ENCODE measurements at places on chromosomes 11 and 22.

GRCh38 chr11:16195651-16196050 is 160.7 kb downstream of the SOX6 start:
- DNase-seq = no peak

DNA sequence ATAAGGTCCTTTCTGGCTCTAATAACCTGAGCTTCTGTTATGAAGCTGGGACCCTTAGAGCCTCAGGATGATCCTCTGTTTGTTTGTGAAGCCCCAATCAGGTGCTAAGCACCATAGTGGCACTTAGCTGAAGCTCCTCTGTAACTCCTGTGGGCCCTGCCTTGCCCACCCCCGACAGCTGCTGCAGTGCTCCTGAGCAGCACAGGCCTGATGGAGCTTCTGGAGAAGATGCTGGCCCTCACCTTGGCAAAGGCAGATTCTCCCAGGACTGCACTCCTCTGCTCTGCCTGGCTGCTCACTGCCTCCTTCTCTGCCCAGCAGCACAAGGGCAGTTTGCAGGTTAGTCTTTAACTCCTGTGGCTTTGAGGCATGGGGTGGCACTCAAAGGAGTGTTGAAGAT is 19.0 kb upstream of the CCDC134 start:
- DNase-seq = no peak

GRCh38 chr11:68842427-68843051 is 823 bp upstream of the CPT1A start:
- DNase-seq = no peak

- peak; percentile 16 for DNase-seq
Observed at GRCh38 chr11:65492637-65493366, 6.0 kb upstream of the MALAT1 start.

DNA sequence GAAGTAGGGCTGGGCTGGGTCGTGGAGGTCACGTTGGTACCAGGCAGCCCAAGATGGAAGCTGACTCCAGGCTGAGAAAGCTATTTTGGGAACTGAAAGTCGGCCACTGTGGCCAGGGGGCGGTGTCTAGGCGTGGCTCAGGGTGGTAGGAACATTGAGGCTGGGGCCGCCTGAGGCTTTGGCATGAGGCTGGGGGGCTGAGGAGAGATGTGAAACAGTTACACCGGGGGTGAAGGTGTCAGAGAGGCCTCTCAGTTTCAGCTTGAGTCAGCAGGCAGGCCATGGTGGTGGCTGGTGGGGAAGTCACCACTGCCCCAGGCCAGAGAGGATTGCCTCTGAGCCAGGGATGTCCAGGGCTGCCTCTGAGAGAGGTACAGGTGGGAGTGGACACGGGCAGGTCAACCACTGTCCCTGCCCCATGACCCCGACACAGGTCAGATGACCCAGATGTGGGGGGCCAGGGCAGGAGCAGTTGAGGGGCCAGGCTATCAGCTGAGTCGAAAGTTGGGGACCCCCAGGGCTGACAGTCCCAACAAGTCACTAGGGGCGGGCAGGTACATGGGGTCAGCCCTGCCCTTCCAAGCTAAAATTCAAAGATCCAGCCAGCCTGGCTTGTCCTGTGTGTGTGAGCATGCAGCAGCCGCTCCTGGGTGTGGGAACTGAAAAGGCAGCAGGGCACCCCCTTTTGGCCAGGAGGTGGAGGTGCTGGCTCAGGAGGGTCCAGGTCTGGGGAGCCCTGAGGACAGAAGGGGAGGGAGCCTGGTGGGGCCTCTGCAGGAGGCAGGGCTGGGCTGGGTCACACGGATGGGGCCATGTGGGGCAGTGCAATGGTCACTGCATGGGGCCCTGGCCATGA is 7.2 kb downstream of the KCNK7 start:
- DNase-seq = peak; percentile 80

DNA sequence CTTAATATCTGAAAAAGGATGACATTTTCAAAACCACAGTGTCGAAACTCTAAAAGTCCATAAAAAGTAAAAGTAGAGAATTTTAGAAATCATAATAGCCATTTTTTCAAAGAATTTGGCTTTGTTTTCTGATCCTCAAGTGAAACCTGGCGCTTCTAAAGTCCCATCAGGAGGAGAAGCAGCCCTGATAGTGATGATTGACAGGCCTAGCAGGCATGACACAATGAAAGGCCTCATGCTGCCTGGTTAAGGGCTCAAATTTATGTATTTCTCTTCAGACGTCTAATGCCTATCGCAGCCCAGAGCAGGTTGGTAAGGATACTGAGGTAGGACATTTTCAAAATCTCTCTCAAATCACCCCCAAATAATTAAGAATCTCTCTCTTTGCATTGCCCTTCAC is 3.9 kb upstream of the DEUP1 start:
- no peak for DNase-seq

DNA sequence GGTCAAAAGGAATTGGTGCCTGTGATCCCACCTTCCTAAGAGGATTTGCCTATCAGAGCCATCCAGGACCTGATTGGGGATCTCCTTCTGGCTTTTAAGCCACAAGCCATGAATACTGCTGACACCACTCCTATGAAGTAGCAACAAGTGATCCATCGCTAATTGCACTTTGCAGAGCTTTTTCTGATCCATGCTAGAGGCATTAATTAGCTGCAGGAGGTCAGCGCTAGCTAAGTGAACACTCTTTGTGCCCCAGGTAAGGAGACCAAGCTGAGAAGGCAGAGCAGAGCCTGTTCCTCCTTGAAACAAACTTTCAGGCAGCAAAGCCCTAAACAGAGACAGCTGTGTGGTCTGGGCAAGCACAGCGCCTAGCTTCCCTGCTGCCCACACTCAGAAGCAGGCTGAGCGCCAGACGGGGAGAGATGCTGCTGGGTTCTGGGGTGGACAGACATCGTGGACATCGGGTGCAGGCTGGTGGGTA is 122.2 kb downstream of the ABTB2 start:
- no peak for DNase-seq

DNA sequence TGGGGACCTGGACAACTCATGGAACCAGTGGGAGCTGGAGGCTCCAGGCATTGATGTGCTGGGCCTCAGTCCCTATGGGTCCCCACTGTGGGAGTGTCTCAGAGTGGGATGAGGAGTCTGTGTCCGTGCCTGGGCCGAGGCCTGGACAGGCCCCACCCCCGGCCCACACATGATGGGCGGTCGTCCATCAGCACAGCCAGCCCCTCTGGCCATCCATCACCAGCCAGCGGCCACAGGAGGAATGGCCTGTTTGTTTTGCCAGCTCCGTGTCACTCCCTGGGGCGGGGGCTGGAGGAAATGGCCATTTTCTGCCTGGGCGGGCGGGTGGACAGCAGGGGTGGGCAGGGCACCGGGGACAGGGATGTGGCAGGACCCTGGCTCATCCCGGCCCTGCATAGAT is 13.0 kb upstream of the TBX1 start:
- DNase-seq = no peak

GRCh38 chr11:8328231-8328794 is 64.6 kb upstream of the LMO1 start:
- no peak for DNase-seq

DNA sequence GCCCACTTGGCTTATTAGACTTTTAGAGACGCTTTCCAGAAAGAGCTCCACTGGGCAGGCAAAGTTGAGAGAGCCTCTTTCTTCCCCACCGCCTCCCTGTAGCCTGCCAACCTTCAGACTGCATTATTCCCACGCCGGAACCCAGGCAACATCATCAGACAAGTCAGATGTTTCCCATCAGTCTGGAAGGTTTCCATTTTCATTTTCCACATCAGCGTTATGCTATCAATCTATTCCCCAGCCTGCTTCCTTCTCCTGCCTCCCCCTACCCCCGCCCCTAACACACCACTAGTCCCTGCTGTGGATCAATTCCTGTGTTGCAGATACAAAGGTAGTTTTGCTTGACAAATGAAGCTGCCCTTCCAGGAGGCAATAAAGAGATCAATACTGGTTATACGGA is 184.8 kb downstream of the DSCAML1 start:
- DNase-seq = no peak

DNA sequence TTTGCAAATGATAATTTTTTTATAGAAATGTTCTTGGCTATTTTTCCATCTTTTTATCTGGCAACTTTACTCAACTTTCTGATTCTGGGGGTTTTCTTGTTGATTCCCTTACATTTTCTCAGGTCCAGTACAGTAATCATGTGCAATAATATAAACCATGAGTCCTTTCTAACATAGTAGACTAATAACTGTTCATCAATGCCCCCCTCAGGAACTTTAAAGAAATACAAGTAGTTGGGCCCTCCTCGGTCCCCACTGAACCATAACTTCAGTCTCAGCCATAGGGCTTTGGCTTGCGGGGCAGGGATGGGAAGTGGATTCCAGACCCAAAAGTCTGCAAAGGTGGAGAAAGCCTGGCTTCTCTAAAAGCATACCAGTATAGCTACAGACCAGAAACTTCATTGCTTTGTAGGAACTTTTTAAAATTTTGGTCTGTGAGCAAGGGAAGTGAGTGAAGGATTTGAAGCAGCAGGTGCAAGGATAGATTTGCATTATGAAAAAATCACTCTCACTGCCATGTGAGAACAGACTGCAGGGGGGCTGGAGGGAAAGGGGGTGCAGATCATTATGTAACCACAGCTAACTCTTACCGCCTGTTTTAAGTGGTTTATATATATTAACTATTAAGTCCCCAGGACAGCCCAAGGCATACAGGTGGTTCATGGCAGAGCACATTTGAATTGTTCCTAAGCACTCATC is 10.4 kb upstream of the TUB start:
- DNase-seq = no peak

DNA sequence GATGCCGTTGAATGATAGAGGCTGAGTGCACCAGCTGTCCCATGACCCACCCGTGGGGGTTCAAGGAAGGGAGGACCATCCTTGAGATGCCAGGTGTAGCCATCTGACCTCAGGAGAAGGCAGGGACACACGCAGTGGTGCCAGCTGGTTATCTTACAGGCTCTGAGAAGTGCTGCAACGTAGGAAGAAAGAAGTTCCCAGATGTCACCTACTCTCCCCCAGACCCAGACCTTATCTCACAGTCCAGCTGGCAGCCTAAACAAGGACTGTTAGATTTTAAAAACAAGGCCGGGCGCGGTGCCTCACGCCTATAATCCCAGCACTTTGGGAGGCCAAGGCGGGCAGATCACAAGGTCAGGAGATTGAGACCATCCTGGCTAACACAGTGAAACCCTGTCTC is 1307.6 kb downstream of the TBC1D22A start:
- DNase-seq = no peak

DNA sequence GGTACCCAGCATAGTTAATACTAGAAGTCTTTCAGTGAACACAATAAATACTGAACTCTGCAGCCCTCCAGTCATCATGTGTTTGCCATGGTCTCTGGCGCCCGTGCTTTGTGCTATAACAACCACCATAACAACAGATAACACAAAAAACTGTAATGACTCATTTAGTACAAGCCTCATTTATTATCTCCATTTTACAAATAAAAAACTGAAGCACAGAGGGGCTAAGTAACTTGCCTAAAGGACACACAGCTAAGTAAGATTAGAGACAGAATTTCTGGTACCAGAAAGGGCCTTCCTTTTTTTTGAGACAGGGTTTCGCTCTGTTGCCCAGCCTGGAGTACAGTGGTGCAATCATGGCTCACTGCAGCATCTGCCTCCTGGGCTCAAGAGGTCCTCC is 19.5 kb downstream of the RBFOX2 start:
- no peak for DNase-seq
